ENCODE measurements at places on chromosomes 7 and 10.

- DNase-seq = no peak
Measured at GRCh38 chr10:21181451-21181850, 284.3 kb upstream of the NEBL start.

DNA sequence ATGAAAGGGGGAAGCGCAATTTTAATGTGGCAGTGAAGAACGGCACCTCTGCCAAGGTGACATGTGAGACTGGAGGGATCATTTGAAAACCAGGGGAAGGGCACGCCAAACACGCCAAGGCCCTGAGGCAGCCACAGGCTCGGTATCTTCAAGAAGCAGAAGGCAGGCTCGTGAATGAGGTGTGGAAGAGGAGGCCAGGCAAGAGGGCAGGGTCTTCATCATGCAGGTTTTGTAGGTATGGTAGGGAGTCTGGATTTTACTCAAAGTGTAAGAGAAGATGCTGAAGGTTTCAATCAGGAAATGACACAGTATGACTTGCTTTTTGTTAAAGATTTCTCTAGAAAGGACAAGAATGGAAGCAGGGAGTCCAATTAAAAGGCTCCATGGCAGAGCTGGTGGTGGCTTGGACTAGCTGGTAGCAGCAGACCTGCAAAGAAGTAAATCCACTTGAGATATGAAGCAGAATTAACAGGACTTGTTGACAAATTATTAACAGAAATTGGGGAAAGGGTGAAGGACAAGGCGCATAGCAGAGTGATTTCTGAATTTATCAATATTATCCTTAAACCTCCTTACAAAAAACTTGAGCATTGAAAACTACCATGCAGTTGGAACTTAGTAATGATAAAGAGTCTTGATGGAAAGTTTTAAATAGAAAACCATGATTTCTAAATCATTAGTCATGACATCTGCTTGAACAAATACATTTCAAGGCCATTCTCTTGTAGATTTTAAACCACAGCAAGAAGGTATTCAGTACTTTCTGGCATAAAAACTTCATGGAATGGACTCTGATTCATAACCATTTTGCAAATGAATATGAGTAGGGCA lies 70.4 kb downstream of the COA1 start:
- peak; percentile 84 for DNase-seq

- peak; percentile 60 for DNase-seq
Measured at GRCh38 chr7:43112941-43113621, 634 bp downstream of the HECW1 start.

- DNase-seq = no peak
Measured at GRCh38 chr10:11086177-11086840, 68.6 kb downstream of the CELF2 start.
